NCI-H146 (cell line): ENCODE measurements at places on chromosomes 12 and 14.

DNA sequence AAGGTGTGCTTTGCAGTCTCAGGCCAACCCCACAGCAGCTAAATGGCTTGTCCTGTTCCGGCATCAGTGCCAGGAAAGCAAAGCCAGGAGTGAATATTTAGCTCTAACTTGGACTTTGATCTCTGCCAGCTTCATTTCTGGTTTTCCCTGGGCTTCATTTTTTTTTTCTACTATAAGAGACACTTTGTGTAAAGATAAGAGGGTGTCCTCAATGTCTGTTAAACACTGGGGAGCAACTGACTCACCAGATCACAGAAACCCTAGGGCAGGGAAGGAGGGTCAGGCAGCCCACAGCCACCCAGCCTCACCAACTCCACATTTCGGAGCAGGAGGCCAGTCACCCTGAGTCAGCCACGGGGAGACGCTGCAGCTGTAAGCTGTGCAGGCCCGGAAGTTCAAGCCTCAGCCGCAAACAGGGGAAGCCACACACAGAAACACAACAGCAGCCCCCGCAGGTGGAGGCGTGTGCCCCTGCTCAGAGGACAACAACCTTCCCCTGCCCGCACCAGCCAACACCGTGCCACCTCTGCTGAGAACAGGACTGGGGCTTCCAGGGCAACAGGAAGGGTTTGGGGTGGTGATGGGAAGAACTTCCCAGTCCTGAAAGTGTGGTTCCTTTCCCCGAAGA is 6.3 kb downstream of the TNFRSF1A start:
- no peak for DNase-seq

DNA sequence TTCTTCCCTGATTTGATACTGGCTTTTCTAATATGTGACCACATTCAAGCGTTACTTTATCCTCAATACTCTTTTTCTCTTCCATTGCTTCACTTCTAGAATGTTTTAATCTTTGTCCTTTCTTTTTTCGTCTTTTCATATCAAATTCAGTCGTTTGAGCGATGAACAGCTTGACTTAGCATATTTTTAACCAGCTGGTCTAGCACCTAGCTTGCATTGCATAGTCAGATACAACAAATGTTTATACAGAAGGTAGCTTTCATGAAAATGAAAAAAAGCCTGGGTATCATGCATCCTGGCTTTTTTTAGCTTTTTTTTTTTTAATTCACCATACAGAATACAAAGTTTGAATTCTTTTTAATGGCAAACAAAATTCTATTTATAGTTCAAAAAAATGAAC is 1.2 kb downstream of the SOX5 start:
- peak; percentile 12 for DNase-seq

DNA sequence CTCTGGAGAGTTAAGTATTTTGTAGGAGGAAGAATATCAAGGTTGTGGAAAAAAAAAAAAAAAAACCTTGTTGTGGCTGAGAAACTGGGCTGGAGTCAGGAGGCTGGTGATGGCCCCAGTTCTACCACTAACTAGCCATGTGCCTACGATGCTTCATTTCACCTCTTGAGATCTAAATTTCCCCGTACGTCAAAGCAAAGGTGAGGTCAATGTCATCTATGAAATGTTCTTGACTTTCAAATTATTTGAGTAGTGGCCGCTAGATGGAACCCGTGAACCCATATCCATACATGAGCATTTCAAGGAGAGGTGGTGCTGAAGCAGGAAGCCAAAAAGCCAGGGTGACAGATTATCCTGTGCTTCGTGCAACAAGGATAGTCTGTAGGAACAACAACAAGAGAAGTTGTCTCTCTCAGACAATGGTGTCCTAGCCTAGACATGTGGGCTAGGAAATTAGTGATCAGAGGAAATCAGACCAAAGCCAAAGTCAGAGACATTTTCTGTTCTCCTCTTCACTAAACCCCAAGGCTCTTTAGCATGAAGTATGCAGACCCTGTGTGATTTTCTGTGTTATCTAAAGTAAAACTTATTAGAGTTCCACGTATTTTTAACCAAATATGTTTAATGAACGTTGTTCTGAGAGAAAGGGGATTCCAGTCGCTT is 95.5 kb upstream of the ETV6 start:
- peak; percentile 83 for DNase-seq

DNA sequence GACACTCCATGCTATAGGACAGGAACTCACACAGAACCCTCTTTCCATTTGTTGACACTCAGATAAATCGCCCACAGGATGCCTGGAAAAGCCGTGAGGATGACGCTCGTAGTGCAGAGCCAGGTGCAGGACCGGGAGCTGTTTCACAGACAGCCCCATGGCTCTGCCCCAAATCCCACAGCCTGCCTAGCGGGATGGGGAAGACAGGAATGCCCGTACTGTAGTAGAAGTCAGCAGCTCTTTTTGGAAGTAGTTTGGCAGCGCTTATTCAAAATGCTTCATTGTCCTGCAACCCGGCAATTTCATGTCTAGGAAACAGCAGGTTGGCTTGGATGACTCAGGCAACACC is 41.6 kb downstream of the JAG2 start:
- DNase-seq: no peak

DNA sequence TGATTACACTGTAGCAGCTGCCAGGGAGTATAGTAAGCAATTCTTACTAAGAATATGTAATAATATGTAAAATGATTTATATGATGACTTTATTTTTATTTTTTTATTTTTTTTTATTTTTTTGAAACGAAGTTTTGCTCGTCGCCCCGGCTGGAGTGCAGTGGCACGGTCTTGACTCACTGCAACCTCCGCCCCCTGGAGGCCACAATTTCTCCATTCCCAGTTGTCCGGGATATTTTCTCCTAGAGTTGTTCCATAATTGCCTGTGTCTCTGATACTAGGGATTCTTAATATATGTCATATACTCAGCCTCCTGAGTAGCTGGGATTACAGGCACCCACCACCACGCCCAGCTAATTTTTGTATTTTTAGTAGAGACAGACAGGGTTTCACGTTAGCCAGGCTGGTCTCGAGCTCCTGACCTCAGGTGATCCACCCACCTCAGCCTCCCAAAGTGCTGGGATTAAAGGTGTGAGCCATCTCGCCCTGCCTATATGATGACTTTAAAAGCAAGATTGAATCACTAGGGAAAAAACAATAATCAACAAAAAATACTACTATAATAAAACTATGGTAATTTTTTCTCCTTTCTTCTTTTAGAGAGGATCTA is 12.2 kb upstream of the ITPR2 start:
- DNase-seq: peak; percentile 57

DNA sequence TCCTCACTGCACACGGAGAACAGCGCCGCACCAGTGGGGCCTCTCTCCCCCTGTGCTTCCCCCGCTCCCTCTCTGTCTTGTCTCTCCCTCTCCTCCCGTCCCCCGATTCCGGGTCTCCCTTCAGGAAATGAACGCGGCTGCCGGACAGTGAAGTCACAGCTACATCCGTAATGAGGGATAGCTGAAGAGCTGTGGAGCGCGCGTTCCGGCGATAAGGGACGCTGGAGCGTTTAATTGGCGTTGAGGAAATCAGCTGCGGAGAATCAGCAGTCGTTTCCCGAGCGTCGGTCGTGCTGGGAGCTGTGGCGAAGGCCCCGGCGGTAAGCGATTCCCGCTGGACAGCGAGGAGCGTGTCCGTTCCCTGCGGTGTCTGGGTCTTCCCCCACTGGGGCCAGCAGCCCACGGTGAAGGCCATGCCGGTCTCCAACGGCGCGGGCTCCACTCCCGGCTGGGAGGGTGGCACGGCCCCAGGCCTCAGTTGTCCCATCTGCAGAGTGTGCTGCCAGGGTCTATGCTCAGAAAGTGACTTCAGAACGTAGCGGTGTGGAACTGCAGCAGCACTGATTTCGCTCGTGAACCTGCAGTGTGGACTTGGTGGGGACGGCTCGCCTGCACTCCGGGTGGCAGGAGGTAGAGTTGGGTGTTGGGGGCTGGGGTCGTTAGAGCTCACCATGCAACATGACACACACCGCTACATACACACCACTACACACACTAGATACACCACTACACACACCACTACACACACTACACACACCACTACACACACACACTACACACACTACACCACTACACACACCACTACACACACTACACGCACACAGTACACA is 10.9 kb downstream of the NOC4L start:
- DNase-seq: no peak

DNA sequence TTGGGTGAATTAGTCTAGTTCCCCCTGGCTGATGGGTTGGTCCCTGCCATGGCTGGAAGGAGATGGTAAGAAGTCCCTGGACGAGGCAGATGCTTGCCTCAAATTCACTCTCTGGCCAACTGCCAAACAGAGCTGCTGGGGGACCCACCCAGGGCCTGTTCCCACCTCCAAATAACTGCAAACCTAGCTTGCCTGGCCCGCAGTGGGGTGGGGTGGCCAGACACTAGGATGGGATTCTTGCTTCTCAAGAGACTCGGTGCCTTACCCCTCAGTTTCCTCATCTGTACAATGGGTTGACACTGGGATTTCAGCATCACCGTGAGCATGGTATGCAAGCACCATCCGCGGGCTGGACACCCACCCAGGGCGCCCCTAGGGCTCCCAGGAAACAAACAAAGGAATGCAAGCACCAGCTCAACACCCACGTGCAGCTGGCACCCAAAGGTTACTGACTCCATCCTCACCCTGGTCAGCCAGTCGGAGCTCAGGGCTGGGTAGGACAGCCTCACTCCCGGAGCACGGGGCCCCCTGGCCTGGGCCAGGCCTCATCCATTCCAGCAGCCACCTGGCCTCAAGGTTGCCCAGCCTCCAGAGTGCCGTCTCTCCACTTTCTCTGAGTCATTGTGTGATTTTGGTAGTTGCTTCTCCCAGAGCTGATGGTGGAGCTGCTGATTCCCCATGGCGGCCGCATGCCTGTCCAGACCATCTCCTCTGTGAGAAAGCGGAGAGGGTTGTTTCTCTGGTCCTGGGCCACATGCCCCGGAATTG is 205.2 kb upstream of the RTL1 start:
- no peak for DNase-seq

DNA sequence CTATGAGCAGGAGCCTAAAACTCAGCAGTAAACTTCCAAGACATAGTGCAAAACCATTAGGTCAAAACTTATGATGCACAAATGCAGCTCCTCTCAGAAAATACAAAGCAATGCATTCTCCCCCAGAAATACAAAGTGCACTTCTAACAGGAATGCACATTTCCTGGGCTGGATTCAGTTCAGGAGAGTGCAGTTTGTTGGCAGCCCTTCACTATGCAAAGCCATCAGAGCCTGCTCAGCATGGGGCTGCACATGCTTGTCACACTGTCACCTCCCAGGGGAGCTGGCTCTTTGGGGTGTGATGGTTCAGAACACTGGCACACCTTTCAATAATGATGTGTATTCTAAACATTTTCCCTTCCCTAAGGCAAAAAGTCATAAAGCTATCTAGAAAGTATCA is 110.4 kb downstream of the KCNK10 start:
- peak; percentile 8 for DNase-seq

DNA sequence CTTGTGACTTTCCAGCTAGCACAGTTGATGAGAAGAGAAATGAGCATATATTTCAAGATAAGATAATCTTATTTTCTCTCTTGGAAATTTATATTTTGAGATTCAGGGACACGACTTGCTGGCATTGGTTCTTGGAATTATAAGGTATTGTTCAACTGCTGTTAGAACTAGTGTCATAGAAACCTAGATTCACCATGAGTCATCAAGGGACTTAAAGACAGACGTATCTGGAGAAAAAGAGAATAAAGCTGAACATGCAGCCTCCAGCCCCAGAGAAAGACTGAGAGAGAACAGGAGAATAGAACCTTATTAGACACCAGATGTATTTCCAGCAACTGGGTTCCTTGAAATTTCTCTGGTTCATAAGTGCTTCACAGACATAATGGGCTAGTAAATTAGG is 194.4 kb upstream of the PPFIA2 start:
- DNase-seq: no peak

- peak; percentile 1 for DNase-seq
Measured at GRCh38 chr14:58635091-58635830, 2.5 kb upstream of the DACT1 start.

DNA sequence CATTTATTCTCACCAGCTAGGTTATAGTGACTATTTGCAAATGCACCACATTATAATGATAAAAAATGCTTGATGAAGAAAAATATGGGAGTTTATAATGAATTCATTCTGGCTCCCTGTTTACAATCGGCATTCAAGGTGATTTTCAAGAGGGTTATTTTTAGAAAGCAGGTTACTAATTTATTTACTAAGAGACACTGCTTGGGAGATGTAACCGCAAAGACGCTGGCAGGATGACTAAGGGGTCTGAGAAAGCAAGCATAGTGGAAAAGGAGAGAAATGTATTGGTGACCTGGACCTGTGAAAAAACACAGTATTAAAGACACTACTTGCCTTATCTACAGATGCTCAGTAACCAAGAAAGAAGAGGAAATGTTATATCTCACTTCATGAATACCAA is 13.3 kb upstream of the PITPNM2 start:
- no peak for DNase-seq

DNA sequence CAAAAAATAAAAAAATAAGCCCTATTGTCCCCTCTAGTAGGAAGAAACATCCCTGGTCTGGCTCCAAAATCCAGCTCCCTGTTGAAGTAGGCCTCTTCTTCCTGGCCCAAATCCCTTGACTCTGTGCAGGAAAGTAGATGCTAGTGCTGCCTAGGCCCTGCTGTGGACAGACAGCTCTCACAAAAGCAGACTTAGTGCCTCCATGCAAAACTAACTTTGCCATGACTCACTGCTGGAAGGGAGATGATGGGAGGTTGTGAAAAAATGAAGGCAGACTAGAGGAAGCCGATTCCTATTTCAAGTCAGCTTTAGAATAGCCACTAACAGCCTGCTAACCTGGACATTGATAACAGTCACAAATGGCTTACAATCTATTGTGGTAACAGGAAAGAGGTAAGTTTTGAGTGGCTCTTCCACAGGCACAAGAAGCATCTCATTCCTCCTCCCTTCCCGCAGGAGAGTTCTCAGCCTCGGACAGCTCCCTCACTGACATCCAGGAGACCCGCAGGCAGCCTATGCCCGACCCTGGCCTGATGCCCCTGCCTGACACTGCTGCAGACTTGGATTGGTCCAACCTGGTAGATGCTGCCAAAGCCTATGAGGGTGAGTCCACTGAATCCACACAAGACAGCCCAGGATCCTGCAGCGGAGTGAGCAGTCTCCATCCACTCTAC is 198.9 kb upstream of the RGS6 start:
- DNase-seq: no peak

- no peak for DNase-seq
Measured at GRCh38 chr12:98750511-98750910, 105.4 kb downstream of the APAF1 start.

DNA sequence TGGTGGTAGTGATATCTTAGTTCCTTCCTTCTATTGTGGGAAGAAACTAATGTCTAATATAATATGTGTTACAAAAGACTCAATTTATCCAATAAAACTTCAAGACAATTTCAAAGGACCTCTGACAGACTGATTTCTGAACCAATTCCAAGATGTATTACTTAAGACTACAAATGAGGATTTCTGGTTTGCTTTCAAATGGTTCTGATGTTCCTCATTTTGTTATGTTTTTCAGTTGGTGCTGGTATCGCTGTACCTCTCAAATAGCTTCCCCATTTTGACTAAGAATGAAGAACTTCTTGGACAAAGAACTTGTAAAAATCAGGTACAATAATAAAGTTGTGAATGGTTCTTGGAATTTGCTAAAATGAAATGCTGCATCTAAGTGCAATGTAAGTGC is 19.4 kb upstream of the MBIP start:
- no peak for DNase-seq

GRCh38 chr14:93079865-93080403 is 35.8 kb downstream of the ITPK1 start:
- no peak for DNase-seq
